SK-N-SH (cell line): ENCODE measurements at places on chromosomes 7 and 10. TPM values are rescaled to one million over a fixed set of nuclear protein-coding genes. Genes with fewer than 3 reads are reported as not detected.

Gene CYP2C18
- not detected in 2 replicates for polyA plus RNA-seq

DNA sequence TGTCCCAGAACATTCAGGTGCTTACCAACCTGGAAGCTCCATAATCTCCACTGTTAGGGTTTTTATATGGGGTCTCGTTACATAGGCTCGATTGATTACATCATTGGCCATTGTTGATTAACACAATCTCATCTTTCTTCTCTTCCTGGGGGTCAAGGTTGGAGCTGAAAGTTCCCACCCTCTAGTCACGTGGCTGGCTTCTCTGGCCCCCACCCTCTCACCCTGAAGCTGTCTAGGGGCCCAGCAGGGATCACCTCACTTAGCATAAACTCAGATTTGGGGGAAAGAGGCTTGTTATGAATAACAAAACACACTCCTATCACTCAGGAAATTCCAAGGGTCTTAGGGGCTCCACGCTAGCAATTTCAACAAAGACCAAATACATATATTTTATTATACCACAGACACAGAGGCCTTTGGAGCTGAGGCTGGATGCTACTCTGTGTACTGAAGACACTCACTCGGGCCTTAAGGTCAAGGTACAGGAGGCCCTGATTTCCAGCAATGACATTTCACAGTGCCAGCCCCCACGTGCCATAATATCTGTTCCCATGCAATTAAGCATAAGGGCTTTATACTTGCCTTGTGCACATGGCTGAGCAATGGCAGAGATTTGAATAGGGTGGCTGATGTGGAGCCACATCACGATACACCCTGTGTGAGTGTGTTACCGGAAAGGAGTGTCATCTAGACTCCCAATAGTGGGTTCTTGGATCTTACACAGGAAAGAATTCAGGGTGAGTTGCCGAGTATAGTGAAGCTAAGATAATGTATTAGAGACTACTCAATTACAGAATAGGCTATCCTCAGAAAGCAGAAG is 108.2 kb downstream of the COL26A1 start:
- H3K27me3 ChIP-seq = peaks cover 25% of the 10 kb centered on the region; the same call in 1 of the 2 replicates
- no peaks in the 10 kb centered on the region for H3K4me1 ChIP-seq
- DNase-seq = no peak
- no peak overlapping the region for H3K27ac ChIP-seq
- no peaks in the 10 kb centered on the region for H3K36me3 ChIP-seq
- H3K4me3 ChIP-seq = no peak overlapping the region

GRCh38 chr10:120578890-120579289 is 121.9 kb downstream of the PLPP4 start:
- DNase-seq = no peak
- no peaks in the 10 kb centered on the region; the same call in 1 of the 2 replicates for H3K4me1 ChIP-seq
- no peak overlapping the region for H3K27ac ChIP-seq
- H3K4me3 ChIP-seq = no peak overlapping the region
- no peaks in the 10 kb centered on the region for H3K27me3 ChIP-seq

- no peaks in the 10 kb centered on the region for H3K27me3 ChIP-seq
- no peak for DNase-seq
- no peak overlapping the region for H3K27ac ChIP-seq
- no peaks in the 10 kb centered on the region for H3K4me1 ChIP-seq
- H3K36me3 ChIP-seq = no peaks in the 10 kb centered on the region
- H3K4me3 ChIP-seq = no peak overlapping the region
Measured at GRCh38 chr10:132527339-132528063, 10.1 kb upstream of the INPP5A start.

Gene ATOH7
- polyA plus RNA-seq = 0.08 and 0.12 TPM in 2 replicates

DNA sequence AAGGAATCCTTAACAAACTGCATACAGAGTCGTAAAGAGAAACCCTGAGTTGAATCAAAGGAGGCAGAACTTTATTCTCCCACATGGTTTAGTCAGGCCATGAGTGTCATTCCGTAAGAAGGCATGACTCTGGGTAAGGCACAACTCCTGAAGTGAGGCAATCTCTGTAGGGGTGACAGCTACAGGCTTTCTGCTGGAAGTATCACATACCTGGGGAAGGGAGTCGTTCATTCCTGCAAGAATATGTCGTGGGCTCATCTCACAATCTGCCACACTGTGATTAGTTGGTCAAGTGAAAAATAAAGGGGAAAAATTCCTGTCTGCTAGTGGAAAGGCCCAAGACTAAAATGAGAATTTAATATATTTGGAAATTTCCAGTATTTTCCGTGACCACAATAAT is 392.6 kb downstream of the POM121L12 start:
- no peaks in the 10 kb centered on the region for H3K36me3 ChIP-seq
- H3K4me3 ChIP-seq = no peak overlapping the region
- H3K27me3 ChIP-seq = no peaks in the 10 kb centered on the region
- no peak overlapping the region for H3K27ac ChIP-seq
- H3K4me1 ChIP-seq = no peaks in the 10 kb centered on the region

Gene CCDC136
- polyA plus RNA-seq = 48.4 and 65.3 TPM in 2 replicates

Gene CREB5
- polyA plus RNA-seq = 14.2 and 19.3 TPM in 2 replicates

- no peaks in the 10 kb centered on the region for H3K36me3 ChIP-seq
- H3K4me3 ChIP-seq = no peak overlapping the region
- DNase-seq = peak; percentile 56
- peaks cover 27% of the 10 kb centered on the region; the same call in 1 of the 2 replicates for H3K4me1 ChIP-seq
Measured at GRCh38 chr10:98269435-98269912, 1.5 kb upstream of the LOXL4 start.

DNA sequence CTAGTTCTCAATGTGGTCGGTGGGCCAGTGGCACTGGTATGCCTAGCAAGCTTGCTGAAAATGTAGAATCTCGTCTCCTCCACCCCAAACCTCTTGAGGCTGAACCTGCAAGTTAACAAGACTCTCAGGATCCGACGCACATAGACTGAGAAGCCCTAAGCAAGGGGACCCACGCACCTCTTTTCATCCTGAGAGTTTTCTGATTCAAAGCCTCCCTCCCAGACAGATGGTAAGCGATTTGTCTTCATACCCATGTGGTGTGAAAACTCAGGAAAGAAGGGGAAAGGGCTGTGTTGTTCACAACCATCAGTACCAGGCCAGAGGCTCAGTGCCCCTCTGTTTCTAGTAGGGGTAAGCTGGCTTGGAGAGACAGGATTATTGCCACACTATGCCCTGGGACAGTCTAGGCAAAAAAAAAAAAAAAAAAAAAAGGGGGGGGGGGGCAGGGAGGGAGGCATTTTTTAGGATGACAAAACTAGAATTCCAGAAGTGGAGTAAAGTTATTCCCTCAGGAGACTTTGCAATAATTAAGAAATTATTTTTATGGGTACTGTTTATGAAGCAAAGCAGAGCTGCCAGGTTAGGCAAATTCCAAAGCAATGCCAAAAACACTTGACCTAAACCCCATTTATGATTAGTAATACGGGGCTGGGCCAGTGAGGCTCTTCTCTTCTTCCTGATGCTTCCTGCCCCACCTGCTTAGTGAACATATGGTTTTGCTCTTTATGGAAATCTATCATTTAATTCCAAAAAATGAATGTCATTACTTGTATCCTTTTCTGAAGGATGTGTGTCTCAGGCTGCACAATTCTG is 117.6 kb upstream of the PDLIM1 start:
- no peak for DNase-seq
- H3K27ac ChIP-seq = no peak overlapping the region
- H3K27me3 ChIP-seq = no peaks in the 10 kb centered on the region
- H3K4me1 ChIP-seq = no peaks in the 10 kb centered on the region
- no peak overlapping the region for H3K4me3 ChIP-seq
- no peaks in the 10 kb centered on the region for H3K36me3 ChIP-seq

Gene CXCL12
- 4.1 and 4.7 TPM in 2 replicates for polyA plus RNA-seq

DNA sequence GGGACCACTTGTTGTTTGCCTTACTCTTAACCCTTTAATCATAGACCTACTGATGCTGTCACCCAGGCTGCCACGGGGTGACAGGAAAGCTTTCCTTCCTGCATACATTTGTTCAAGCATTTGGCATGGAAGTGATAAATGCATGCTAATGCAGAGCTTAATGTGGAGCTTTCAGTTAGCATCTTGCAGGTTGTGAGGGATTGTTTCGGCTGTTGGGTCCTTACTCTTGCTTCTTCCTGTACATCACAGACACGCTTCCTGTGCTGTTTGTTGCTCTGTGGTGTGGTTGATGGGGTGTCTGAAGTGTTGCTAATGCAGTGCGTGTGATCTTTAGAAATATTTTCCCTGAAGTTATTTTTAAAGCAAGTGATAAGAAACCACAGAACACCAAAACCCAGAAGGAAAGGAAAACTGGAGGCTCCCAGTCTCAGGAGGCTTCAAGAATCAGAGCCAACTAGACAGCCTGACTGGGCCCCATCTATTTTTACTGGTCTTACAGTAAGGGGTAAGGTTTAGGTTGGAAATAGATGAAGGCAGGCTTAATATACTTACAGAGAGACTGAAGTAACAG is 143.1 kb downstream of the CHN2 start:
- 0 out of 2 replicates have a peak, but pooled peaks cover 4% of the 10 kb centered on the region for H3K27me3 ChIP-seq
- no peak for DNase-seq
- H3K4me1 ChIP-seq = peaks cover 11% of the 10 kb centered on the region

GRCh38 chr7:112459645-112460044 is 9.4 kb downstream of the IFRD1 start:
- no peak overlapping the region for H3K27ac ChIP-seq
- H3K4me3 ChIP-seq = no peak overlapping the region
- no peaks in the 10 kb centered on the region for H3K27me3 ChIP-seq
- H3K36me3 ChIP-seq = peaks cover 91% of the 10 kb centered on the region

GRCh38 chr7:26321435-26321834 is 29.8 kb downstream of the SNX10 start:
- H3K4me3 ChIP-seq = no peak overlapping the region
- no peaks in the 10 kb centered on the region for H3K27me3 ChIP-seq
- no peak for DNase-seq
- H3K36me3 ChIP-seq = no peaks in the 10 kb centered on the region
- H3K4me1 ChIP-seq = no peaks in the 10 kb centered on the region

Gene ZNF32
- polyA plus RNA-seq = 27.2 and 39.0 TPM in 2 replicates

DNA sequence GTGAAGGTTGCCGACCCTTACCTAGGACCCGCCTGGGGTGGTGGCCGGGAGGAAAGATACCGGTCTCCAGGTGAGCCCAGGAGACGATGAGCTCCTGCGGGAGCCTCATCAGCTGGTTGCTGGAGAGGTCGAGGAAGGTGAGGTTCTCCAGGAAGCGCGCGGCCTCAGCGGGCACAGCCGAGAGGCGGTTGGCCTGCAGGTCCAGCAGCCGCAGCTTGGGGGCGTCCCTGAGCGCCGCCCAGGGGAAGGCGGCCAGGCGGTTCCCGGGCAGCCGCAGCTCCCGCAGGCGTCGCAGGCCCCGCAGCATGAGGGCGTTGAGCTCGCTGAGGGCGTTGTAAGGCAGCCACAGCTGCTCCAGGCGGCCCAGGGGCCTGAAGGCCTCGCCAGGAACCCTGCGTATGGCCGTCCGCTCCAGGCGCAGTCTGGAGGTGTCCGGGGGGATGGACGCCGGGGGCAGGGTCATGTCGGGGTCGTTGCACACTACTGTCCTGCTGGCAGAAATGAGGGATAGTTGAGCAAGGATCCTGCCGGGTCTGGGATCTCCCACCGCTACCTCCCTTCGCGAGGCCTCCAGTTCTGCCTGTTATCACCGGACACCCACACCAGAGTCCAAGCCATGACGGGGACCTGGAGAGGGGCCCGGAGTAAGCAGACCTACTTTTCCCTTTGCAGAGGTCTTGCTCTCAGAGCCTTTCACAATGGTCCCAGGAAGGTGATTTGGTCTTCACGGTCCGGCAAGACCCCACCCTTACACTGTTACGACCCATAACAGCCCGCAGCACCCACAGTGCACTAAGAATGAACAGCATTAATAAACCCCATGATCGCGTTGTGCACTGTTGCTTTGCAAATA is 3.9 kb downstream of the LRIT1 start:
- DNase-seq = no peak
- H3K36me3 ChIP-seq = no peaks in the 10 kb centered on the region
- H3K4me1 ChIP-seq = no peaks in the 10 kb centered on the region

- no peak overlapping the region for H3K27ac ChIP-seq
- no peak for DNase-seq
- peaks cover 7% of the 10 kb centered on the region for H3K4me1 ChIP-seq
- no peaks in the 10 kb centered on the region for H3K36me3 ChIP-seq
- H3K27me3 ChIP-seq = no peaks in the 10 kb centered on the region
Measured at GRCh38 chr7:133124974-133125373, 43.1 kb upstream of the CHCHD3 start.

GRCh38 chr10:103820101-103821062 is 35.0 kb downstream of the SH3PXD2A start:
- H3K27me3 ChIP-seq = no peaks in the 10 kb centered on the region
- peaks cover 29% of the 10 kb centered on the region for H3K4me1 ChIP-seq
- no peak overlapping the region for H3K4me3 ChIP-seq
- H3K36me3 ChIP-seq = no peaks in the 10 kb centered on the region
- no peak overlapping the region for H3K27ac ChIP-seq

Gene CLDN3
- polyA plus RNA-seq = 0.05 and 0.08 TPM in 2 replicates

DNA sequence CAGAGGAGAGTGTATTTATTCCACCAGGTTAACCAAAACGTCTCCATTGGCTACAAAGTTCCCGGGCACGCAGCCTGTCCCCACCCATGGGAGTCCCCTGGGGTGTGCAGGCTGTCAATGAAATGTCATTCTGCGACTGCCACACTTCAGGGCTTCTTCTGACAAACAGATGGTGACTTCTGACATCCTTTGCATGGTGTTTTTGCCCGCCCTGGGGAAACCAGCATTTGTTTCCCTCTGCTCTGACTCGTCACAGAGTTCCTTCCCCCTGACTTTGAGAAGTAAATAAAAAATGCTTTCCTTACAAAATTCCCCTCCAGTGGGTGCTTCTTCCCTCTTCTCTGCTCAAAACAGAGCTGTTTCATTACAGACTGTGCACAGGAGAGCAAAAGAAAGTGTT is 38.2 kb downstream of the TNS3 start:
- peaks cover 18% of the 10 kb centered on the region; the same call in 1 of the 2 replicates for H3K36me3 ChIP-seq
- H3K4me3 ChIP-seq = no peak overlapping the region
- no peak for DNase-seq
- H3K27ac ChIP-seq = no peak overlapping the region
- peaks cover 8% of the 10 kb centered on the region; the same call in 1 of the 2 replicates for H3K4me1 ChIP-seq

- no peak for DNase-seq
- H3K27me3 ChIP-seq = no peaks in the 10 kb centered on the region
- peaks cover 24% of the 10 kb centered on the region; the same call in 1 of the 2 replicates for H3K4me1 ChIP-seq
- no peak overlapping the region for H3K27ac ChIP-seq
- no peak overlapping the region for H3K4me3 ChIP-seq
- H3K36me3 ChIP-seq = no peaks in the 10 kb centered on the region
Measured at GRCh38 chr10:21399392-21400035, 126.0 kb downstream of the SKIDA1 start.

GRCh38 chr10:93826355-93826754 is 67.4 kb upstream of the SLC35G1 start:
- peak overlapping the region; percentile 51; the same call in 1 of the 2 replicates for H3K27ac ChIP-seq
- no peak overlapping the region for H3K4me3 ChIP-seq
- H3K36me3 ChIP-seq = no peaks in the 10 kb centered on the region
- H3K4me1 ChIP-seq = no peaks in the 10 kb centered on the region

Gene ZNF786
- polyA plus RNA-seq = 5.0 and 5.9 TPM in 2 replicates

Gene OPN4
- 0.03 TPM in 1 of 2 replicates, not detected in the other for polyA plus RNA-seq
